ENCODE measurements at places on chromosomes 1 and 21. TPM values are rescaled to one million over a fixed set of nuclear protein-coding genes. Genes with fewer than 3 reads are reported as not detected.

Gene CRB1
- total RNA-seq, result 0.38 TPM

Gene TMEM269
- total RNA-seq, result not detected

Gene TARS2
- 21.1 TPM for total RNA-seq

Gene MDM4
- 48.2 TPM for total RNA-seq

Gene CD101
- 1.2 TPM for total RNA-seq

Gene ARTN
- 0.40 TPM for total RNA-seq

Gene TRAF5
- total RNA-seq, result 3.1 TPM

Gene UBXN10
- total RNA-seq, result 6.3 TPM

Gene C1orf94
- total RNA-seq, result not detected

Gene CRNN
- not detected for total RNA-seq
